Right lobe of liver (tissue), 6 donors: ENCODE measurements at places on chromosomes 6 and 20.

DNA sequence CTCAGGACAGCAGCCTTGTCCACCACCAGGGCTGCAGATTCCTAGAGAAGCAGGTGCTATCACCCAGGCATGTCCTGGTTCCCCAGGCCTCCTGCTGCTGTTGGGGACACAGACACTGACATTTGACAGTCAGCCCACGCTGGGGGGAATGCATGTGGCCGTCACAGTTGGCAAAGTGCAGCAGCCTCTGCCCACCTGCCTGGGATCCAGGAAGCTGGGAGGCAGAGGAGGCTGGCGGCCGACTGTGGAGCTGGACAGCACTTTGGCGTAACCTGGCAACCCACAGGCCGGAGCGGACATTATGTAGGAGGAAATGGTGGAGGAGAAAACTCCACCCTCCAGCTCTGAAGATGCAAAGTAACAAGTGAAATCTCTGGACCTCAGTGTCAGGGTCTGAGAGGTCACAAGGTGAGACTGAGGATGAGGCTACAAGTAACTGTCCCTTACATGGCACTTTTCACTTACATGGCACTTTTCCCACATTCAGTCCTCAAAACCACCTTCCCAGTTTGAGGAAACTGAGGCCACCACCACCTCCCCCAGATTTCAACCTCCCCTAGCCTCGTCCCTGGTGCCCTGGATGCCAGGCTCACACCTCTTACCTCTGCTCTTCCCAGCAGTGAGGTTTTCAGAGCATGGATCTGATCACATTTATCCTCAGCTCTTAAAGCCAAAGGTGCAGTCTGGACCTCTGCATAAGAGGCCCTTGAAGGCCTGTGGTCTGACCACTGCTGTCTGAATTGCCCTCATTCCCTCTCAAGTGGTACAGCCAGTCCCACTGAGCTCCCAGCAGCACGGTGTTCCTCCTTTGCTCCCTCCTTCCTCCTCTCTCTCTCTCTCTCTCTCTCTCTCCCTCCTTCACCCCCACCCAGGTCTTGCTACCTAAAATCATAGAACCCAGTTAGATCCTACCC is 8.7 kb downstream of the MAP1LC3A start:
- no peaks in the 10 kb centered on the region for H3K27me3 ChIP-seq
- DNase-seq, result no peak
- no peaks in the 10 kb centered on the region for H3K4me1 ChIP-seq
- no peak overlapping the region for H3K27ac ChIP-seq
- no peaks in the 10 kb centered on the region for H3K36me3 ChIP-seq

DNA sequence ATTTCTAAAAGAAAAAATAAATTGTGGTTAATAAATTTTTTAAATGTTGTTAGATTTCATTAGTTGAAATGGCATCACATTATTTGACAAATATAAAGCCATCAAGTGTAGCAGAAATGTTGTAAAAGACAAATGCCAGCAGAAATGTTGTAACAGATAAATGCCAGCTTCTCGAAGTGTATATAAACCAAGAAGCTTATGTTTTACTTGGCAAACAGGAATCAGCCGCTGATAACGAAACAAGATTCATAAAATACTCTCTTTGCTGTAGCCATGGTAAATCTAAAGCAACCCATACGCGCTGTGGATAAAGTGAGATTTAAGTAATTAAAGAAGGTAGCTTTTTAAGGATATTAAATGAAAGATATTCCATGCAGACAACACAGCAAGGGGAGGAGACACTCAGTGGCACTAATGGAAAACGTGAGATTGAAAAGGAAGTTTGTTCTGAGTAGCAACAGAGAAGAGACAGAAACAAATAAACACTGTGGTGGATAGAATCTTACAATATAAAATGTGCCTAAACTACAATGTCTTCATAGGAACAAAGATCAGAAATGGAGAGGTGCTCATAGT is 29.6 kb downstream of the BTBD9 start:
- no peaks in the 10 kb centered on the region for H3K36me3 ChIP-seq
- no peaks in the 10 kb centered on the region for H3K27me3 ChIP-seq
- no peak for DNase-seq
- H3K27ac ChIP-seq, result no peak overlapping the region
- no peaks in the 10 kb centered on the region for H3K4me1 ChIP-seq

DNA sequence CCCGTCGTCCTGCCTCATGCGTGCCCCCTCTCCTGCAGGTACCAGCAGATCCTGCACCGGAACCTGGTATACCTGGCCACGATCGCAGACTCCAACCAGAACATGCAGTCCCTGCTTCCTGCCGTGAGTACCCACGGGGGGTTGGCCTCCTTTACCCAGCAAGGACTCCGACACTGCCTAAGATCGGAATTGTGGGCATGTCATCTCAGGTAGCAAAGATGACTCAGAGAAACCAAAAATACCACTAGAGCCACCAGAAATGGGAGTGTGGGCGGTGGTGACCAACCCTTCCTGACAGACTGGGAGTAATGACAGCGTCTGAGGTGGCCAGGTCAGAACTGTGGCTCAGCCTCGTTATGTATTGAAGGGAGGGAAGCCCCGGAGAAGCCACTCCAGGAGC is 16.3 kb downstream of the SS18L1 start:
- no peaks in the 10 kb centered on the region for H3K27me3 ChIP-seq
- H3K4me3 ChIP-seq, result no peak overlapping the region
- no peak for DNase-seq
- peaks cover 34% of the 10 kb centered on the region for H3K36me3 ChIP-seq
- H3K4me1 ChIP-seq, result peaks cover 20% of the 10 kb centered on the region

DNA sequence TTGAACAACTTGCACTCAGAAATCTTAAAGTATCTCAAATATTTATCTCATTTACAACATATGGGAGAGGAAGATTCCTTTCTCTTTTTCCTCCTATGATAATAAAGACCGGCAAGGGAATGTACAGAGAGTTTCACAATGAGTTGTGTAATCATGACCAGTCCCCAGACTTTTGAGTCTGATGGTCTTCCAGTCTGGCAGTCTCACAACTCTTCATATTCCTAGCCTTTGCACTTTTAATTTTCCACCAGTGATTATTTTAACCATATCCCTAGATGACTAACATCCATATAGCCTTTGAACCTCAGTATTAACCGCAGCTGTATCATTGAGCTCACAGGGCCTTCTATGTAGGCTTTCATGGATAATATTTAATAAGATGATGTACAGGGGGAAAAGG is 278.5 kb downstream of the KHDC1L start:
- no peaks in the 10 kb centered on the region for H3K4me1 ChIP-seq
- no peak overlapping the region for H3K4me3 ChIP-seq
- no peak for DNase-seq
- no peak overlapping the region for H3K27ac ChIP-seq
- H3K27me3 ChIP-seq, result no peaks in the 10 kb centered on the region

- H3K4me1 ChIP-seq, result no peaks in the 10 kb centered on the region
- H3K36me3 ChIP-seq, result no peaks in the 10 kb centered on the region
- no peak for DNase-seq
- H3K27me3 ChIP-seq, result no peaks in the 10 kb centered on the region
These were observed 97.8 kb downstream of the RAMACL start for GRCh38 chr6:166488701-166489100.

- no peaks in the 10 kb centered on the region for H3K4me1 ChIP-seq
- H3K27me3 ChIP-seq, result no peaks in the 10 kb centered on the region
- H3K4me3 ChIP-seq, result no peak overlapping the region
- H3K27ac ChIP-seq, result no peak overlapping the region
- no peak for DNase-seq
These were observed 108.0 kb downstream of the NUS1 start for GRCh38 chr6:117783279-117783678.

- H3K4me3 ChIP-seq, result no peak overlapping the region
- H3K36me3 ChIP-seq, result no peaks in the 10 kb centered on the region
- DNase-seq, result no peak
- no peaks in the 10 kb centered on the region for H3K27me3 ChIP-seq
- no peak overlapping the region for H3K27ac ChIP-seq
These were observed 16.5 kb upstream of the BHLHE23 start for GRCh38 chr20:63023071-63023935.

- peaks cover 6% of the 10 kb centered on the region for H3K4me1 ChIP-seq
- no peak for DNase-seq
- no peaks in the 10 kb centered on the region for H3K27me3 ChIP-seq
- H3K27ac ChIP-seq, result no peak overlapping the region
These were observed 27.9 kb downstream of the STK38 start for GRCh38 chr6:36519352-36519751.

DNA sequence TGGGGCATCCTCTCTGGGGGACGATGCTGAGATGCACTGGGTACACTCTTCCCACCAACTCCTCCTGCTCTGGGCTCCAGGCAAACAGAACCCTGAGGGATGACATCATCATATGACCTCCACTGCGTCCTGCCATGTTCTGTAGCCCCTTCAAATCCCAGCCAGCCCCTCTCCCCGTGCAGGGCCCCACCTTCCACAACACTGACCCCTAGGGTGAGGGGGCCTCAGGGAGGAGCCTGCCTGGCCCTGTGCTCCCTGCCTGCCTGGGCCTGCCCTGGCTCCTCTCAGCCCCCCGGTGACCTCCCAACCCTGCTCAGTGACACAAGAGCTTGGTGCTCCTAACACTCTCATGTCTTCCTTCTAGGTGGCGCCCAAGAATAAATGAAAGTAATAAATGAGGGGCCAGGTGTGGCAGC is 9.6 kb upstream of the SPDEF start:
- H3K27me3 ChIP-seq, result no peaks in the 10 kb centered on the region
- no peaks in the 10 kb centered on the region for H3K36me3 ChIP-seq
- no peak overlapping the region for H3K4me3 ChIP-seq
- no peak for DNase-seq
- no peak overlapping the region for H3K27ac ChIP-seq
- H3K4me1 ChIP-seq, result no peaks in the 10 kb centered on the region

DNA sequence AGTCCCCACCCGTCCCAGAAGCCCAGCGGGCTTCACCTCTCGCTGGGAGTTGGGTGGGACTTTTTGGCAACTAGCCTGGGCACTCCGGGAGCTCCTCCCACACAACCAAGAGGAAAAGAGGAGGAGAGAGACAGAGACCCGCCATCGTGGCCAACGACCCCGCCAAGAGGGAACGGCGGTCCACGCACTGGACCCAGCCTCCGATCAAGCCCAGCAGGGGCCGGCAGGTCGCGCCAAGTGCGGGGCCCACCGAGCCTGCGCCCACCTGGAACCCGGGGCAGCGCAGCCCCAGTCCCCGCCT is 3.0 kb upstream of the TMEM14C start:
- peak; percentile 25 for DNase-seq
- H3K27me3 ChIP-seq, result no peaks in the 10 kb centered on the region
- H3K4me1 ChIP-seq, result no peaks in the 10 kb centered on the region
- H3K27ac ChIP-seq, result peak overlapping the region; percentile 70
